OCI-M1 (cell line): ENCODE measurements at places on chromosomes 13 and 19.
A peak's percentile ranks its signal among the peaks of the same experiment; 100 is the strongest.

- peak; percentile 86 for DNase-seq
Observed at GRCh38 chr13:79392882-79393563, 13.0 kb downstream of the RBM26 start.

DNA sequence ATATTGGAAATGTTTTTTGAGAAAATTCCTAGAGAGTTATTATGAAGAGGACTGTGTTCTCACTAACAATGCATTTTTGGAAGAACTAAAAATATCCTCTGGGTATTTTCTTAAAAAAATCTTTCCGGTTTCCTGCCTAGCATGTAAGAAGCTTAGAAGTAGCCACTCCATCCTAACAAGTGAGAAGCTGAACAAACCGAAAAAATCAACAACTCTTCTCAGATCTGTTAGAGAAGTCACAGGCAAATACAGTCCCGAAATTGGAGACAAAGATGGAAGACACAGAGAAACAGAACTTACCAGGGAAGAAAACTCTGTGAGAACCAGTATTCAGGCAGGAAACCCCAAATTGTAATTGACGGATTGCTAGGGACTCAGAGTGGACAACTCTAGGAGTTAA, 173.0 kb downstream of the KLF12 start:
- no peak for DNase-seq

DNA sequence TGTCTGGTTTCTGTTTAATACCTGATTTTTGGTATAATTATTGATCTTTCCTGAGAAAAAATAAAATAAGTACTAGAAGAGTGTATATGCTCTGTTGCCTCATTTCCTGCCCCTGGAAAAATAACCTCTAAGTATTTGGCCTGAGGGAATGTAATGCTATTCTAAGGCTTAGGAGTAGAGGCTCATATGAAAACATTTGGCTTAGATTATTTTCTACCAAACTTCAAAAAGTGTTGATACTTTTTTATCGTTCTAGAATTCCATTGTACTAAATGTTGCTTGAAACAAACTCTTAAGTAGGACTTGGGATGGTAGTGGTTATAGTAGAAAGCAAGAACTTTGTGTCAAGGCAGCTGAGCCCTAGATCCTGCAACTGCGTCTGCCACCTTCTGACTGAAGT, 57.8 kb downstream of the COG3 start:
- DNase-seq = no peak

DNA sequence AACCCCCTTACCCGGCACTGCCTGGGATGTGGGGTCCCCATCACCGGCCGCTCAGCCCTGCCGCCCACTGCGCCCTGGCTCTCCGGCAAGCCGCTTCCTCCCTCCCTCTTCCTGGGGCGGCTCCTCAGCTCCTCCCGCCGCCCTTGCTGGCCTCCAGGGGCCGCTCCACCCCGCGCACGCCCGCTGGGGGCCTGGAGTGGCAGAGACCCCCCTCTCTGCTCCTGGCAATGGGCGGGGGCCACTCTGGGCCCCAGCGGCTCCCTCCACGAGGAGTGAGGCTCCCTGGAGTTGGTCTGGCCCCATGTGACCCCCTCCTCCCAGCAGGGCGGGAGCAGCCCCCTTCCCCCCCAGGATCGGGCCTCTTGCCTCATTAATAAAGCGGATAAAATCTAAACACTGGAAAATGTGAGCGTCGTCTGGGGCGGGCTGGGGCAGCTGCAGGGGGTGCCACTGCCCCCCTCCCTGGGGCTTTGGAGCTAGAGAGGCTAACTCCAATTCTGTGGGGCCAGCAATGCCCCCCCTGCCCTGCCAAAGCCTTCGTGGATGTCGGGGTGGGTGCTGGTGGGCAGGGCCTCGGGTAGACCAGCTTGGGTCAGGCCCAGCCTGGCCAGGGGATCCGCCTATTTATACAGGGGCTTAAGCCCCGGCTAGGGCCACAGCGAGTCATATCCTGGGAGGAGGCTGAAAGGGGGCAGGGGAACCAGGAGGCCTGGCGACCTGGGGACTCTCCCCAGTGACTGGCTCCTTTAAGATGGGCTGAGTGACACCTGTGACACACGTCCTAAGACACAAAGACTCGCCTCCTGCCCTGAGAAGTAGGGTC, at the start of gene PTGER1:
PTGER1 (minus strand) TSS at position 104 of the 823 bp plus-strand sequence. CDS start 1,034 bp downstream, outside the sequence.
- DNase-seq = peak; percentile 33

- no peak for DNase-seq
Observed at GRCh38 chr13:108120302-108120701, 95.0 kb downstream of the LIG4 start.

- no peak for DNase-seq
Observed at GRCh38 chr13:113565526-113566226, 18.9 kb upstream of the TFDP1 start.

DNA sequence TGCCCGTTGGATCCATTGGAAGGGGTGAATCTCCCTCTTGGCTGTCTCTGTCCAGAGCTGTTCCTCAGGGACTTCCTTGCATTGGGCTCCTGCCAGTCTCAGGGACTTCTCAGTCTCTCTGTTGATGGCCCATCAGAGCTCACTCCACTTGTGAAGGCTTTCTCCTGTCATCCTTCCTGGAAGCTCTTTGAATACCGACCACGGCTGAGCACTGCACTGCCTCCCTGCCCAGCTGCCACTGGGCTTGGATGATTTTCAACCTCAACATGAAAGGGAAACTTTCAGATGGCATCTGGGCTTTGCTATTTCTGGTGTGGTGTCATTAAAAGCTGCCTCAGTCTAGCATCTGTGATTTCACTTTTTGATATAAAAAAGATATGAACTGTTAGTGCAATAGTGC, 66.1 kb upstream of the ANKRD10 start:
- peak; percentile 48 for DNase-seq

DNA sequence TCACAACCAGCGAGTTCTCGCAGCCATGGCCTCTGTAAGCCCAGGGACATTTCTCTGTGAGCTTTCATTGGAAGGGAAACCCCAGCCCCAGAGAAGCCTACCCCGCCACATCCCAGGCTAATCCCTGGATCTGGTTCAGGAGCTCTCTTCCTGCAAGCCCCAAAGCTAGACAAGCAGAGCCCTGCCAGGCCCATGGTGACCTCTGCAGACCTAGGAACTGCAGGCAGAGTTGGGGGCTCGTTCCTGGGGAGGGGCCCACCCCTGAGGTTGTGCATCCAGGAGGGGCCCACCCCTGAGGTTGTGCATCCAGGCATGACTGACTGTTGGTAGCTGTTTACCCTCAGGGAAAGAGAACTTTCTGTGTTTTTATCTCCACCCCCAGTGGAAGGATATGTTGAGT, 21.7 kb downstream of the KCTD15 start:
- DNase-seq = no peak
